ENCODE measurements at places on chromosomes 7 and 10. TPM values are rescaled to one million over a fixed set of nuclear protein-coding genes. Genes with fewer than 3 reads are reported as not detected.

DNA sequence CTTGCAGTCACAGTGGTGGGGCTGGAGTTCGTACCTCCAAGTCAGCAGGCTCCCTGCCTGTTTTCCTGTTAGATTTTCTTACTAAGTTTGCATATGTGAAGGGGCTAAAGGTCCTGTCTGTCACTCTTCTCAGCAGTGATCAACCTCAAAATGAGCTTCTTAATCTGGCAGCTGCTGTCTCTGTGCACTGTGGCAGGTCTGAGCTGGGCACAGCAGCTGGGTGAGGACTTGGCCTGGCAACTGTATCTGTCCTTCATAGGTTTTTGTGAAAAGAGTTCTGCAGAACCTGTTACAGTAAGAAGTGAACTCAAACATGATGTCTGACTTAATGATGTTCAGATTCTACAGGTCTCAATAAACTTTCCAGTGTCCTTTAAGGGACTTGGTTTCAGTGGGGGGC lies 31.3 kb upstream of the GJD4 start:
- no peaks in the 10 kb centered on the region for H3K4me1 ChIP-seq
- no peaks in the 10 kb centered on the region for H3K27me3 ChIP-seq
- no peaks in the 10 kb centered on the region for H3K36me3 ChIP-seq
- no peak overlapping the region for H3K4me3 ChIP-seq
- H3K27ac ChIP-seq: no peak overlapping the region

AMPH gene
- total RNA-seq: 19.6 TPM

DOCK4 gene
- total RNA-seq: 65.7 TPM

- no peak overlapping the region for H3K27ac ChIP-seq
- no peaks in the 10 kb centered on the region for H3K27me3 ChIP-seq
- no peak for DNase-seq
- H3K36me3 ChIP-seq: no peaks in the 10 kb centered on the region
Observed at GRCh38 chr7:103805346-103805745, 184.1 kb downstream of the RELN start.

- H3K4me3 ChIP-seq: no peak overlapping the region
- H3K36me3 ChIP-seq: no peaks in the 10 kb centered on the region
- peak; percentile 44 for DNase-seq
- H3K27ac ChIP-seq: peak overlapping the region; percentile 66
Observed at GRCh38 chr10:50325449-50326171, 74.3 kb upstream of the ASAH2 start.

TMEM236 gene
- 1.2 TPM for total RNA-seq

LIPM gene
- not detected for total RNA-seq

DNA sequence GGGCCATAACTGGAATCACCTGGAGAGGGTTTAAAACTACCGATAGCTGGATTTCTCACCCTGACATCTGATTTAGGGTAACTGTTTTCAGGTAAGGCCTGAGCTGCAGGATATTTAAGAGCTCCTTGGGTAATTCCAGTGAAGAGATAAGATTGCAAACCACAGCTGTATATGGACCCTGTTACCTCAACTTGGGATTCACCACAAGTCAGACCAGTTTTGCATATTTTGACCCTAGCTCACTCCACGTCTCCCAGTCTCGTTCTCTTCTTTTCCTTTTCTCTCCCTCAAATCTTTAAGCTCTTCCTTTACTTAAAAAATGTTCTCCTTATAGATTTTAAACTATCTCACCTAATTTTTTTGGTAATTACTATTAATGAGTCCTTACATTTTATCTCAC lies 264.4 kb downstream of the THSD7A start:
- H3K4me1 ChIP-seq: no peaks in the 10 kb centered on the region
- H3K27me3 ChIP-seq: no peaks in the 10 kb centered on the region
- DNase-seq: no peak
- H3K4me3 ChIP-seq: no peak overlapping the region

- H3K4me3 ChIP-seq: no peak overlapping the region
- H3K27me3 ChIP-seq: no peaks in the 10 kb centered on the region
- no peaks in the 10 kb centered on the region for H3K36me3 ChIP-seq
- no peaks in the 10 kb centered on the region for H3K4me1 ChIP-seq
Observed at GRCh38 chr10:128694168-128694850, 568.1 kb upstream of the MKI67 start.

- no peaks in the 10 kb centered on the region for H3K36me3 ChIP-seq
- DNase-seq: no peak
- no peaks in the 10 kb centered on the region for H3K4me1 ChIP-seq
- H3K27me3 ChIP-seq: no peaks in the 10 kb centered on the region
Observed at GRCh38 chr7:132580277-132580676, 4.0 kb upstream of the PLXNA4 start.

KEL gene
- 1.8 TPM for total RNA-seq
